ENCODE measurements at places on chromosomes 3 and 15.
A peak's percentile ranks its signal among the peaks of the same experiment; 100 is the strongest.

DNA sequence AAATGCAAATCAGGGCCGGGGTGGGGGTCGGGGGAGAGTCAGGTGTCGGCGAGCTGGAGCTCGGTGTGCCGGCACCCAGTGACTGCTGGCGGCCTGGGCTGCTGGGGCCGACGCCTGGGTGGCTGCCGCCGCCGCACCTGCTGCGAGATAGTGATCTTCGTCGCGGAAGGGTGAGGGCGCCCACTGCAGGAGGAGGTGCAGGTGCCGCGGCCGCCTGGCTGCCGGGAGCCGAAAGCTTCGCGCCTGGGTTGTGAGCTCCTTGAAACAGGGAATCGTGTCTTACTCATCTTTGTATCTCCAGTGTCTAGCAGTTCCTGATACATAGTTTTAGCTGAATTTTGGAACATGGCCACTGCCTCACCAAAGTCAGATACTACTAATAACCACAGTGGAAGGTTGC is 64.0 kb upstream of the CPOX start:
- H3K27ac ChIP-seq: no peak overlapping the region
- H3K4me3 ChIP-seq: peak overlapping the region; percentile 52
- H3K4me1 ChIP-seq: peaks cover 3% of the 10 kb centered on the region
- peak; percentile 45 for DNase-seq
- H3K27me3 ChIP-seq: peaks cover 28% of the 10 kb centered on the region
- no peaks in the 10 kb centered on the region for H3K36me3 ChIP-seq

DNA sequence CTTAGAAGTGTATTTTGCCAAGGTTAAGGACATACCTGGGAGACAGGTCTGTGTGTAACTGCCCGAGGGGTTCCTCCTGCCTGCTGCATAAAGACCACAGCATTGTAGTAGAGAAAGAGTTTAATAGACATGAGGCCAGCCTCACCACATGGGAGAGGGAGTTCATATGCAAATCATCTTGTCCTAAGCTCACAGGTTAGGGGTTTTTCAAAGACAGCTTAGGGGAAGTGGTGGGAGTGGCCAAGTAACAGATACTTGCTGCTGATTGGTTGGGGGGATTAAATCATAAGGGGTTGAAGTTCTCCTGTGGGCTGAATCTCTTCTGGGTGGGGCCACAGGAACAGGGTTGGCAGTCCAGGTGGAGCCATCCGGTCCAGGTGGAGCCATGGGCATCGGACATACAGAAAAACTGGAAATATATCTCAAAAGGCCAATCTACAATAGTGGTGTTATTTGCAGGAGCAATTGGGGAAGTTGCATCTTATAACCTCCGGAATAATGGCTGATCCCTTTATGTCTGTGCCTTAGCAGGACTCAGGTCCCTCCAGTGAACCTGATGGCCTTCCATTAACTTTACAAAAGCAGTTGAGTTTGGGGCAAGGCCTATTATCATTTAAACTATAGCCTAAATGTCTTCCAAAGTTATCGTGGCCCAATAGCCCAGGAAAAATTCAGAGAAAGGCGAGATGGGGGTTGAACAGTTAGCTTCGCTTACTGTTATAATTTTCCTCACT is 86.0 kb upstream of the MFGE8 start:
- H3K4me3 ChIP-seq: no peak overlapping the region
- no peak for DNase-seq
- H3K36me3 ChIP-seq: no peaks in the 10 kb centered on the region
- H3K4me1 ChIP-seq: peaks cover 4% of the 10 kb centered on the region
- H3K27me3 ChIP-seq: no peaks in the 10 kb centered on the region

DNA sequence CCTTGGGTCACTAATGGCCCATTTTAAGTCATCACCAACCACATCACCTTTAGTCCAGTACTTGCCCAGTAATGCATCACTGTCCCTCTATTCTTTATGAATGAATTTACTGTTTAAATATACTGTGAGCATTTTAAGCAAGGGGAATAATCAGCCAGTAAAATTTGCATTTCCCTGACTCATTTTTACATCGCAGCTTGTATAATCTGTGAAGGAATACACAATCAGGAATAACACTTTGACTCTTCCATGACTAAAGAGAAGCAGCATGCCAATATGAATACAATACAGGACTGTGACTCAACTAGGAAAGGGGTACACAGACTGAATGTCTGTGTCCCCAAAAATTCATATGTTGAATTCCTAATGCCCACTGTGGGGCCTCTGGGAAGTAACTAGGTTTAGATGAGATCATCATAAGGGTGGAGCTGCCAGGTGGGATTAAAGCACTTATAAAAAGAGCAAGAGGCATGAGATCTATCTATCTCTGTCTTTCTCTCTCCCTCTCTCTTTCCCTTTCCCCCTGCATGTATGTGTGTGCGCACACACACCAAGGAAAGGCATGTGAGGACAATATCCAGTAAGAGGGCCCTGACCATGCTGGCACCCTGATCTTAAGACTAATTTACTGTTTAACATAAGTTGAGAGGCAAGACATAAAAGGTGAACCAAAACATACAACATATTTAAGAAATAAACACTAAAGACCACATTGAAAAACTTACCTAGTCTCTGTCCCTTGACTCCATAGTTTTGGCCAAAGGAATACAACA is 12.1 kb downstream of the B4GALT4 start:
- H3K27me3 ChIP-seq: no peaks in the 10 kb centered on the region
- DNase-seq: no peak
- no peak overlapping the region for H3K4me3 ChIP-seq
- no peaks in the 10 kb centered on the region for H3K4me1 ChIP-seq

GRCh38 chr3:46010519-46011113 is 15.0 kb upstream of the FYCO1 start:
- peaks cover 5% of the 10 kb centered on the region for H3K4me1 ChIP-seq
- H3K27me3 ChIP-seq: no peaks in the 10 kb centered on the region
- H3K4me3 ChIP-seq: no peak overlapping the region
- no peak overlapping the region for H3K27ac ChIP-seq

GRCh38 chr3:107347751-107348150 is 29.5 kb upstream of the CCDC54 start:
- no peak for DNase-seq
- H3K4me3 ChIP-seq: no peak overlapping the region
- no peaks in the 10 kb centered on the region for H3K36me3 ChIP-seq
- peaks cover 9% of the 10 kb centered on the region for H3K4me1 ChIP-seq

DNA sequence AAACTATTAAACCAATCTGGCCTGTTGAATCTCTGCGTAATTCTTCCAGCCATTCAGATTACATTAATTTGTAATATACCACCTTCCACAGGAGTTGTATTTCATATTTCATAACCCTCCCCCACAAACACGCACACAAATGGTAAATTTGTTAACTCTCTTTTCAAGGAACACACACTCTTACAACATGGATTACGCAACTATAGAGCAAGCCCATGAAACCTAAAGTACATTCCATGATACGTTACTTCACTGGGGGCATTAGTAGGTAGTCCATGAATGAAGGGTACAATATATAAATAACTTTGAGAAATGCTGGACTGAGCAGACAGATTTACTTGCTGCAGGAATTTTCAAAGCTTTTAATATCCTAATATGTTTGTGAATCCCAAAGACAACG is 65.0 kb downstream of the TRIM69 start:
- no peak overlapping the region for H3K27ac ChIP-seq
- H3K4me3 ChIP-seq: no peak overlapping the region
- peaks cover 9% of the 10 kb centered on the region for H3K4me1 ChIP-seq
- H3K36me3 ChIP-seq: no peaks in the 10 kb centered on the region
- DNase-seq: no peak

GRCh38 chr15:38702178-38702912 is 137.7 kb upstream of the RASGRP1 start:
- peaks cover 6% of the 10 kb centered on the region for H3K27me3 ChIP-seq
- no peak for DNase-seq
- H3K4me3 ChIP-seq: no peak overlapping the region
- no peaks in the 10 kb centered on the region for H3K36me3 ChIP-seq
- peak overlapping the region; percentile 64 for H3K27ac ChIP-seq
- H3K4me1 ChIP-seq: peaks cover 9% of the 10 kb centered on the region

DNA sequence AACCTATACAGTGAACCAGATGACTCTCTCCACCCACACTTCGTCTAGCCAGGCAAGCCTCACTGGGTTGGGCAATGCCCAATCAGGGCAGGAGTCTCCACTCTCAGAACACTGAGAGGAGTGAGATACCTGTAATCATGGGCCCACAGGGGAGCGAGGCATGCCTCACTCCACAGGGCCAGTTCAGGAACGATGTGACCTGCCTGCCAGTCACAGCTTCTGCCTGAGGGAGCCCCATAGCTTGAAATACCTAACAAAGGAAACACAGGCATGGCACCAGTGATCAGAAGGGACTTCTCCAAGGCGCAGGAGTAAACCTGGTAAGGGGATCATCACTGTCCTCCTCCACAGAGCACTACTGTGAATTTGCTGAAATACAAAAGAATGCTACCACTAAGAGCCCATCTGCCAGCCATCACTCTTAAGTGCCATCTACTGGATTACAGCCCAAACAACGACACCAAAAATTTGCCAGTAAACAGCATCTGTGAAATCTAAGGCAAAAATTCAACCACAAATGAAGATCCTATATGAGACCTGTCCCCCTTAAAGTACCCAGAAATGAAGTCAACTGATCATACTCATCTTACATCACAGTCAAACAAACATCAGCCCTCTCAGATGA is 689.9 kb upstream of the SEMA6D start:
- no peaks in the 10 kb centered on the region for H3K27me3 ChIP-seq
- no peak overlapping the region for H3K4me3 ChIP-seq
- no peaks in the 10 kb centered on the region for H3K36me3 ChIP-seq
- no peak overlapping the region for H3K27ac ChIP-seq
- H3K4me1 ChIP-seq: no peaks in the 10 kb centered on the region

- H3K36me3 ChIP-seq: no peaks in the 10 kb centered on the region
- peak overlapping the region; percentile 40 for H3K27ac ChIP-seq
- H3K4me1 ChIP-seq: no peaks in the 10 kb centered on the region
- DNase-seq: no peak
- H3K27me3 ChIP-seq: no peaks in the 10 kb centered on the region
- H3K4me3 ChIP-seq: no peak overlapping the region
Measured at GRCh38 chr3:119930286-119930685, 148.4 kb downstream of the NR1I2 start.

GRCh38 chr3:157520485-157521150 is 17.4 kb upstream of the VEPH1 start:
- no peaks in the 10 kb centered on the region for H3K27me3 ChIP-seq
- no peak for DNase-seq
- no peaks in the 10 kb centered on the region for H3K36me3 ChIP-seq
- no peak overlapping the region for H3K27ac ChIP-seq

GRCh38 chr3:150124142-150124541 is 153.4 kb upstream of the PFN2 start:
- H3K27ac ChIP-seq: no peak overlapping the region
- no peaks in the 10 kb centered on the region for H3K4me1 ChIP-seq
- no peak for DNase-seq
- peaks cover 2% of the 10 kb centered on the region for H3K27me3 ChIP-seq
- no peak overlapping the region for H3K4me3 ChIP-seq

DNA sequence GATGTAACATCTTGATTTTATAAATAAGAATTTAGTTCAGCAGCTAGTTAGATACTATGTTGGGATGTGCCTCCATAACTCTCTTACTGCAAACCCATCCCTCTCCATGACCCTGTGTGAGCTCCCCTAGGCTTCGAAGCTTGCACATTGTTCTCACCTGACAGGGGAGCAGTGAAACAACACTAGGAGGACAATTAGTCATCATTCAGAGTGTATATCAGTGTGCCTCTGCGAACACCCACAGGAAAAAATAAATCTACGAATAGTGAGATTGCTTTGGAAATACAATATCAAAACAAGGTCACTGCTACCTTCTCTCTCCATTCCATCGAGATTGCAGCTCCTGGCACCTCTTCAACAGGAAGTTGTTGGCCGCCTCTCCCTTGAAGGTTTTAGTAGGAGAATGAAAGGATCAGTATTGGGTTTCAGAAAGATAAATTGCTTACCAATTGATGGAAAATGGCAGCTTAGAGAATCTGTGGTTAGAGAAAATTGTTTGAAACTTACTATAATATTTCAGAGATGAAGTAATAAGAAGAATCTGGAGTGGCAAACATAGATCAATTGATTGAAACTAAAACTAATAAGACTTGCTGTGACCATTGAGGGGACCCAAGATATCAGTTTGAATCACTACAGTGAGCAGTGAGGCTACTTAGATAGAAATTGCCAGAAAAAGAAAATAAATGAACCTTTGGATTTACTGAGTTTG is 103.2 kb downstream of the CHL1 start:
- no peak overlapping the region for H3K4me3 ChIP-seq
- peaks cover 30% of the 10 kb centered on the region for H3K27me3 ChIP-seq
- H3K4me1 ChIP-seq: peaks cover 2% of the 10 kb centered on the region
- H3K27ac ChIP-seq: no peak overlapping the region
- no peak for DNase-seq

GRCh38 chr15:44763187-44763586 is 26.9 kb downstream of the TRIM69 start:
- no peak overlapping the region for H3K4me3 ChIP-seq

DNA sequence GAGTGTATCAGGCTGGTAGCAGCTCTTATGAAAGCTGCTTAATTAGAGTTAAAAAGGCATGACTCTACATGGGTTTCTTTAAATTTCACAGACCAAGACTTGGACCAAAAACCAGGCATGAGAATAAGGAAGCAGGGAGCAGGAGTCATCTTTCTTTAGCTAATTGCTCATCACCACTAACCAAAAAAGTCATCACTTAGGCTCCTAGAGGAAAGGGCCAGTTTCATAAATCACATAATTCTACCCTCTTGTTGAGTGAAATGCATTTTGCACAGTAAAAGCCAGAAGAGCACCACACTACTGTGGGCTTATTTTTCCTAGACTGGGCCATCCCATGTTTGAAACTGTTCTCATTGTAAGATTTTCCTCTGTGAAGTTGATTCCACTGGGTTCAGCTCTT is 175.6 kb downstream of the GREM1 start:
- H3K27me3 ChIP-seq: no peaks in the 10 kb centered on the region
- H3K27ac ChIP-seq: no peak overlapping the region
- H3K4me1 ChIP-seq: no peaks in the 10 kb centered on the region

GRCh38 chr3:63975723-63976122 is 47.6 kb downstream of the PSMD6 start:
- peaks cover 10% of the 10 kb centered on the region for H3K36me3 ChIP-seq
- no peak for DNase-seq
- H3K4me1 ChIP-seq: peaks cover 61% of the 10 kb centered on the region
- H3K4me3 ChIP-seq: no peak overlapping the region

DNA sequence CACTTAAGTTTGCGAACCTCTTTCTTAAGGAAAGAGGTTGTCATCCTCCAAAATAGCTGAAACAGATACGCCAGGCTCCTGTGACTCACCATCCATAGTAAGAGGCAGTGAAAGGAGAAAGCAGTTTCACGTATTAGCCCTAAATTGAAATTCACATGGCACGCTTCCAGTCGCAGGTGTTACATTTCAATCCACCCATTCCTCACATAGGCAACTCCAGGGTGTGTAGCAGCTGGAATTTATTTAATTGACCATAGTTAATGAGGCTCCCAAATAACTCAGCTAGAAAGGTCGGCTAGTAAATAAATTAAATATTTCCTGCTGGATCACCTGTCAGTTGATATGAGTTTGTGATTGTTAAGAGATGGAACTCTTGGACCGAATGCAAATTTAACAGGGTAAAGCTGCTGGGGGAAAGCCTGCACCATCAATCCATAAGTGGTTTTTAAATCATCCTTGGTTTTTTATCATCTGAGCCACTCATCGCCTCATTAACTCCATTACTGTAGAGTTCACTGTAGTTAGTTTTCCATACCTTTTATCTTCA is 19.6 kb downstream of the NSUN3 start:
- H3K36me3 ChIP-seq: peaks cover 19% of the 10 kb centered on the region
- DNase-seq: no peak
- H3K27ac ChIP-seq: no peak overlapping the region

- DNase-seq: peak; percentile 48
- H3K36me3 ChIP-seq: no peaks in the 10 kb centered on the region
- peaks cover 19% of the 10 kb centered on the region for H3K4me1 ChIP-seq
- peaks cover 83% of the 10 kb centered on the region for H3K27me3 ChIP-seq
- no peak overlapping the region for H3K27ac ChIP-seq
Measured at GRCh38 chr15:58064980-58065444, 499 bp downstream of the ALDH1A2 start.

GRCh38 chr3:155972885-155973584 is 102.6 kb downstream of the GMPS start:
- no peaks in the 10 kb centered on the region for H3K27me3 ChIP-seq
- H3K36me3 ChIP-seq: no peaks in the 10 kb centered on the region
- no peak for DNase-seq

Measured in mesothelial cell of epicardium (in vitro differentiated cells).